ENCODE measurements at places on chromosomes 6 and 20.

DNA sequence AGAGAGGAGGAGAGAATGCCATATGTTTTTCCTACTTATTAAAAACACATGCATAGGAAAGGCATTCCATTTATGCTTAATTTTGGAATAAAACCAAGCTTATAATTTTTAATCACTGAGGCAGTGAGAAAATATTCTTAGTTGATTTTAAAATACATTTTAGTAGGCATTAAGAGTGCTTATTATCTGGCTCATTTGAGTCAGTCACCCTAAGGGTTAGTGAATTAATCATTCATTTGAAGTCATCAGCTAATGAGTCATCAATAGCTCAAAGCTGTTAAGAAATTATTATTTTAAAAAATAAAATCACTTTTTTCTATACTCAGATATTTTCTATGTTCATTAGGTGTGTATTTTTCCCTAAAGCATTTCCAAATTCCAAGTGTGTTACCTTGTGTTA, 81.6 kb downstream of the TMEM200A start:
- no peak for DNase-seq

DNA sequence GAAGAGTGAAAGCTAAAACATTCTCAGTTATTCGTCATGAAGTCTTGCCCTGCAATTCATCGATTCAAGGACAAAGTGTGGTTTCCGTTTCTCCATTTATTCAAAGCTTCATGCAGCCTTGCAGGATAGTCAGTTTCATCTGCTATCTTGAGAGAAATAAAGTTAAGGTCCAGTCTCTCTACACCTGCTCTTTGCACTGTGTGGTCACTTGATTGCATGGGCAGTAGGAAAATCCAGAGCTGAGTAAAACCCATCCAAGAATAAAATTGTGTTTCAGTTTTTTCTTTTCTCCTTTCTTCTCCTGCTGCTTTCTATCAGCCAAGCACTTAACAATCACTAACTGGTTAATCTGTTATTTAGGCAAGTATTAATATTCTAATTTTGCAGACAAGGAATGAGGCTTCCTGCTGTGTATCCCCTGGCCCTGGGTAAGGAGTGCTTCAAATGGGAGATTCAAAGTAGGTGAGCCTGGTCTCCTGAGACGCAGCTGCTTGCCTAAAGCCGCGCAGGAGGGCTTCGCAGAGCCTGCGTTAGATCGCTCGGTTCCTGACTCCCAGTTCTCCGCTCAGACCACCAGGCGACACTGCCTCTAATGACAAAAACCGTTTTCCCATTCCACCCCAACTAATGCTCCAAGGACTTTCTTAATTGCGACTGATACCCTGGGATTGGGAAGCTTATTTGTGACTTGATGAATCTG, 808.3 kb downstream of the TFAP2A start:
- DNase-seq, result no peak

GRCh38 chr6:168221497-168222079, 98.0 kb downstream of the DACT2 start:
- DNase-seq, result no peak

DNA sequence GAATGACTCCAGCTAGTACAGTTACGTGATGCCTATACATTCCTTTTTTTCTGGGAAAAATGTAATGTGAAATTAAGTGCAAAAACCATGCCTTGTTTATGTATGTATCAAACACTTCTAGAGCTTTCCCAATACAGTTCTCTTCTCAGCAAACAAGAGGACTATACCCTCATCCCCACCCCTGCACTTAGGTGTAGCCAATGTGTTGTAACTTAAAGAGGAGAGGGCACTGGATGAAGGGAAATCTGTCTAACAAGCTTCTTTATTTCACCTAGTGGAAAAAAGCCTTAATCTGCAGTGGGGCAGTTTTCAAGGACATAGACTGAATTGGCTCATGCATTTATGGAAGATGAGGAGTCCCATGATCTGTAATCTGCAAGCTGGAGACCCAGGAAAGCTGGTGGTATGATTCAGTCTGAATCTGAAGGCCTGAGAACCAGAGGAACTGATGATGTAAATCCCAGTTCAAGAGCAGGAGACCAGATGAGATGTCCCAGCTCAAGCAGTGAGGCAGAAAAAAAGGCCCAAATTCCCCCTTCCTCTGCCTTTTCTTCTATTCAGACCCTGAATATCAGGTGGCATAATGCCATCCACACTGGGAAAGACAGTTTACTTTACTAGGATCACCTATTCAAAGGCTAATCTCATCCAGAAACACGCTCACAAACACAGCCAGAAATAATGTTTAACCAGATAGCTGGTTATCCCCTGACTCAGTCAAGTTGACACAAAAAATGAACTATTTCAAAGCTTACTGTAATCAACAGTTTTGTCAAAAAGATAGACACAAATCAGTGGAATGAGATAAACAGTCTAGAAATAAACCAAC, 25.8 kb upstream of the SLC17A3 start:
- DNase-seq, result no peak

DNA sequence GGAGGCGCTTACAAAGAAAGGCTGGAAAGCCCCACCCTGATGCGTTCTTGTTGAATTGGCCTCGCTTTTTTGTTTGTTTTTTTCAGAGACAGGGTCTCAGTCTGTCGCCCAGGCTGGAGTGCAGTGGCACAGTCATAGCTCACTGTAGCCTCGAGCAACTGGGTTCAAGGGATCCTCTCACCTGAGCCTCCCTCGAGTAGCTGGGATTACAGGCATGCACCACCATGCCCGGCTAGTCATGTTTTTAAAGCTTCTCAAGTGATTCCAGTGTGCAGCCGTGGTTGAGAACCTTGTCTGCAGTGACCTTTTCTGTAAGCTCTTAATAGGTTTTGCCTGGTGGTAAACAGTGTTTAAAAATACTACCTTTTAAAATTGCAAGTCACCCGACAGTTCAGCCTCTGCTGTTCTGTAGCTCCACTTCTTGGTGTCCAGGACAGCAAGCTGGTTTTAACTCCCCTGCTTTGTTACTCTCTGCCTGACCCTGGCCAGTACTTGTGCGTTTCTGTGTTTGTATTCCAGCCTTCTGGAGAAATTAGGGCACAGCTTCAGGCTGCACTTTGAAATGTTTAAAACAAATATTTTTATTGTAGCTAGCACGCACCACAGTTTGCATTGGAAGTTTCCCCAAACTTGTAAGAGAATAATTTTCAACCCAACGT, 54.4 kb downstream of the KDM1B start:
- DNase-seq, result no peak

DNA sequence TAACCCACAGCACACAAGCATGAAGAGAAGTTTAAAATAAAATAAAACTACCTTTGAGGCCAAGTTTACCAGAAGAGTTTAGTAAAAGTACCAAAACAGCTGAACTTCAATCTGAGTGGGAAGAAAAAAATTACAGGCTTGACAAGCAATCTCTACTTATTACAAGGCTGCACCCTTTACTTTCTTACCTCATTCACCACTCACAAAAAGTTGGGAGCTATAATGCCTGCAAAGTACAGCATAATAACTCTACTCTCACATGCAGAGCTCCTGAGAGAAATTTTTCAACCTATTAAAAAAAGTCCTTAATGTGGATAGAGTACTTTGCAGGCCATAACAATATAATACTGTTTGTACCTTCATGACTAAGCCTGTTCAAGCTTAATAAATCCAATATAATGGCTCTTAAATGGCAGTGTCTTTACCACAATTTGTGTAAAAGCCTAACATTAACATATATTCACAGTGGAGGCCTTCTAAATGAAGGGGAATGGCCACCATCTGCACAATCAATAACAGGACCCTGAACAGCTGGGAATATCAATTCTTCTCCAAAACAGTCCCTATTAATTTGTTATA, 103.1 kb downstream of the DST start:
- DNase-seq, result no peak

DNA sequence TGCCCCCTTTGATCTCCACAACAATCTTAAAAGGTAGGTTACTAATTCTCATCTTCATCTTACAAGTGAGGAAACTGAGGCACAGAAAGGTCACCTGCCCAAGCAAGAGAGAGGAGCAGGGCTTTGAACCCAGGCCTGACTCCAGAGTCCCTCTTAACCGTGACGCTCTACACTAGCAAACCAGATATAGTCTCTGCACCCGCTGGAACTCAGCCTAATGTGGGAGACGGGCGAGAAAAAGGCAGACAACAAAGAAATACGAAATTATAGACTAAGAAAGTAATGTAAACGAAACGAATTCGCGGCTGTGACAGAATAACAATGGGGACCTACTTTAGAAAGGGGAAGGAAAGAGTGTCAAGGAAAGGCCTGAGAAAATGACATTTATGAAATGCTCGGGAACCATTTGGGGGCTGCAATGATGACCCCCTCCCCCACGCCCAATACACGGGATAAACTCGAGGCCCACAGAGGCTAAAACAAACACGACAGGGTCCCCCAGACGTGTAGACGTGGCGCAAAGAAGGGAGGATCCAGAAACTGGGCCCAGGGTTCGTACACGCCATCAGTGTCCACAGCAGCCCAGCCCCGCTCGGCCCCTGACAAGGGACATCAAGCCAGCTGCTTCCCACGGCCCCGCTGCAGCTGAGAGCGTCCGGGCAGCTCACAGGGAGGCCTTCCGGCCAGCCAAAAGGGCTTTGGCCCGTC, 637 bp downstream of the TRPC4AP start:
- DNase-seq, result no peak

- no peak for DNase-seq
These were observed 222.8 kb downstream of the LY86 start for GRCh38 chr6:6811128-6812009.
